ENCODE measurements at places on chromosomes 13 and 19. TPM values are rescaled to one million over a fixed set of nuclear protein-coding genes. Genes with fewer than 3 reads are reported as not detected.

MEIS3 gene
- 1.0 TPM for total RNA-seq

DOCK6 gene
- total RNA-seq = 30.0 TPM

UBL5 gene
- 151 TPM for total RNA-seq

KIR3DL2 gene
- total RNA-seq = not detected

OLFM2 gene
- 29.0 TPM for total RNA-seq

SKA3 gene
- total RNA-seq = 0.18 TPM

CCNA1 gene
- 0.10 TPM for total RNA-seq

DYRK1B gene
- total RNA-seq = 5.5 TPM

Measured in left lobe of liver (tissue), 2 donors.